ENCODE measurements at places on chromosomes 2 and 18. TPM values are rescaled to one million over a fixed set of nuclear protein-coding genes. Genes with fewer than 3 reads are reported as not detected.

The STAT4 gene
- 3.6 TPM for total RNA-seq

The CTLA4 gene
- total RNA-seq = not detected

The SPATA3 gene
- total RNA-seq = not detected

The SERPINB3 gene
- 0.16 TPM for total RNA-seq

The CHRNG gene
- total RNA-seq = not detected

The TRIM43 gene
- total RNA-seq = not detected

The ZSWIM2 gene
- not detected for total RNA-seq

The FAM98A gene
- total RNA-seq = 66.6 TPM

The SERPINB13 gene
- not detected for total RNA-seq

The CNGA3 gene
- not detected for total RNA-seq

The SNORC gene
- total RNA-seq = 2.4 TPM

The HAAO gene
- total RNA-seq = not detected

The TGFA gene
- total RNA-seq = 4.9 TPM

The LIPG gene
- total RNA-seq = 0.34 TPM

The PLEK gene
- total RNA-seq = not detected
